ENCODE measurements at places on chromosomes 7 and 10.

GRCh38 chr7:63925262-63925625 lies 73.4 kb upstream of the ZNF722 start:
- DNase-seq, result no peak

DNA sequence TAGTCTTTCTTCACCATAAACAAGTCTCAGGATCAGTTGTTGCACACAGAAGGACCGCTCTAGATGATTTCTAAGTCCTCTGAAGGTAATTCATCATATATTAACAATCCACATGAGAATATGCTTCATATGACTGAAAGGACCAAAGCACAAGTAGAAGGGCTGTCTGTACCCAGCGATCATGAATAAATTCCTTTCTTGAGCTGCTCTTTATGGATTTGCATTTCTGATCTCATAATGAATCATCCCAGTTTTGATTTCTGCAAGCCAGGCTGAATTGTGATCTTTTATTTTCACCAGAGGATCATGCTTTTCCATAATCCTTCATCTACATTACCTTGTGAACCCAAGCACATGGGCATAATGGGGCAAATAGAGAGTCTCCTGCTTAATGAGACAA lies 675.6 kb downstream of the MAGI2 start:
- DNase-seq, result no peak

DNA sequence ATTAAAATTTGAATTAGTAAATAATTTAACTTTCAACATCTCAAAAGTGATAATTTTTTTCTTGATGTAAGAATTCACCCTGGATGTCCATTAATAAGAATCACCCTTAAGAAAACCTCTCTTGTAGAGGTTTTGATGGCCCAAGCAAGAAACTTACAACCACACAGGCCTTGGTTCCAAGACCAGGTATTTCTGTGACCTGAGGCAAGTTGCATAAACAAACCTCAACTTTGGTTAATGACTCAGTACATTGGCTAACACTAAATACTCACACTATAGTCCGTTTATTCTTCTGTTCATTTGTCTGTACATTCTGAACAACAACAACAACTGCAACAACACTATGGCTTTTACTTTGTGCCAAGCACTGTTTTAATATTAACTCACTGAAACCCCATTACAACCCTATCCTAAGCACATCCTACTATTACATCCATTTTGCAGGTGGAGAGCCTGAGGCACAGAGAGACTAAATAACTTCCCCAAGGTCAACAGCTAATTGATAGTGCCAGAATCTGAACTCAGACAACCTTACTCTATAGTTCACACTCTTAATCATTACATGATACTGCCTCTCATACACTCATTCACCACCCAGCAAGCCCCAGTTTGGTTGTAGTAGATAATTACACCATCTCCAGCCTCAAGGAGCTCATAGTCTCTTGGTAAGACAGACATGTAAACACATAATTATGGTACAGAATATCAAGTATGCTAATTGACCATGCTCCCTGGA lies 6.6 kb downstream of the ANK3 start:
- DNase-seq, result no peak

- DNase-seq, result no peak
Observed at GRCh38 chr10:14180911-14181566, 149.7 kb downstream of the FRMD4A start.

- DNase-seq, result no peak
Observed at GRCh38 chr7:50336894-50337703, 32.6 kb downstream of the IKZF1 start.

- no peak for DNase-seq
Observed at GRCh38 chr10:17021656-17022465, 107.8 kb downstream of the CUBN start.

- no peak for DNase-seq
Observed at GRCh38 chr7:87147500-87147899, 4.8 kb upstream of the DMTF1 start.

DNA sequence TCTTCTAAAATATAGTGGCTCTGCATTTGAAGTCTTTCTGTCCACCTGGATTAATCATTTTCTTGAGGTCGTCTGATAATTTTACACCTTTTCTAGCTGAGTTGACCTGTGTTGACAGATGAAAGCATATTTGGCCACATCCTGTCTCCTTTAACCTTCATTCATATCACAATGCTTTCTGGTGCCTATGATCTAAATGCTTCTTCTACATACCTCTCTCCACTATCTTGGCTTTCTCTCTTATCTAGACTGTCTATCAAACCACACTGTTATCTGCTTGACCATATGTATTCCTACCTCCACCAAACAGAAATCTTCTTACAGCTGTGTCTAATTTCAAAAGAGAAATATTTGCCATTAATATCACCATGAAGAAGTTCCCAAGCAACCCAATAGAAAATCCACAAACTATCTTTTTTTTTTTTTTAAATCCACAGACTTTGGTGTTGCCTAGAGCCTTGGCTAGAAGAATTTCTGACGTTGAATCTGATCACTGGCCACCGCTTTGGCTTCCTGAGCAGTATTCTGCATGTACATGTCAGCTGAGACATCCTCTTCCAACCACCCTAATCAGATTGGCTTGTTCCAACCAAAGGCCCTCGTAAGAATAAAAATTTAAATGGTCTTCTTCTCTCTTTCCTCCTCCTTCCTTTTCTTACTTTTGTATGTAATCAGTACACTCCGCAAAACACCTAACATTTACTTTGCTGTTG lies 66.3 kb upstream of the SP4 start:
- no peak for DNase-seq

DNA sequence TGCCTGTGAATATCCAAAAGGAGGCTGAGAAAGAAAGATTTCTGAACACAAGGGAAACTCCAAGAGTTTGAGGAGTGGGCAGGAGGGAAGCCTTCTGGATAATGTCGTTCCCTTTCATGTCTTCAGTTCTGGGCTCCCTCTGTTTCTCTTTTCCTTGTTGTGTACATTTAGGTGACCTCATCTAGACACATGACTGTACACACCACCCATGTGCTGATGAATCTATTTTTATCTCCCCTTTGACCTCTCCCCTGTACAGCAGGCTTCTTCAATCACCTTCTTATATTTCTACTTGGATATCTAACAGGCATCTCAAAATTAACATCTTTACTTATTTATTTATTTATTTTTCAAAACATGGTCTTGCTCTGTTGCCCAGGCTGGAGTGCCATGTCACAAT lies 363.1 kb downstream of the GATA3 start:
- DNase-seq, result no peak

GRCh38 chr7:2511769-2512168 lies 7.8 kb upstream of the LFNG start:
- no peak for DNase-seq

- no peak for DNase-seq
Observed at GRCh38 chr10:132283604-132284382, 24.0 kb downstream of the STK32C start.

DNA sequence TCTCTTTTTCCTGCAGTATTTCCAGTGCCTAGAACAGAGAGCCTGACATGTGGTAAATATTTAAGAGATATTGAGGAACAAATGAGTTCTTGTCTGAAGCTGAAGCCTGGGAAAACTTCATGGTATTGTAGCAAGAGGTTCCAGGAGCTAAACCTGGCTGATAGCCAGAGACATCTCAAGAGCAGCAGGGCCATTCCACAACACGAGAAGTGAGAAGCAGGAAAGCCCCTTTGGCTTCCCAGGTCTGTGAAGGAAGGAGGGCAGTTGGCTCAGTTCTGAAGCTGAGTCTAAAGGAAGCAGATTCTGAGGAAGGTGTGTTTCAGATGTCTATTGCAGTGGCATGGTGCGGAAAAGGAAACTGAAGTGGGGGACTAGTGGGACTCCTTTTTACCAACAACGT lies 63.8 kb upstream of the FAM204A start:
- no peak for DNase-seq

GRCh38 chr10:59464483-59464882 lies 102.1 kb upstream of the FAM13C start:
- DNase-seq, result no peak

DNA sequence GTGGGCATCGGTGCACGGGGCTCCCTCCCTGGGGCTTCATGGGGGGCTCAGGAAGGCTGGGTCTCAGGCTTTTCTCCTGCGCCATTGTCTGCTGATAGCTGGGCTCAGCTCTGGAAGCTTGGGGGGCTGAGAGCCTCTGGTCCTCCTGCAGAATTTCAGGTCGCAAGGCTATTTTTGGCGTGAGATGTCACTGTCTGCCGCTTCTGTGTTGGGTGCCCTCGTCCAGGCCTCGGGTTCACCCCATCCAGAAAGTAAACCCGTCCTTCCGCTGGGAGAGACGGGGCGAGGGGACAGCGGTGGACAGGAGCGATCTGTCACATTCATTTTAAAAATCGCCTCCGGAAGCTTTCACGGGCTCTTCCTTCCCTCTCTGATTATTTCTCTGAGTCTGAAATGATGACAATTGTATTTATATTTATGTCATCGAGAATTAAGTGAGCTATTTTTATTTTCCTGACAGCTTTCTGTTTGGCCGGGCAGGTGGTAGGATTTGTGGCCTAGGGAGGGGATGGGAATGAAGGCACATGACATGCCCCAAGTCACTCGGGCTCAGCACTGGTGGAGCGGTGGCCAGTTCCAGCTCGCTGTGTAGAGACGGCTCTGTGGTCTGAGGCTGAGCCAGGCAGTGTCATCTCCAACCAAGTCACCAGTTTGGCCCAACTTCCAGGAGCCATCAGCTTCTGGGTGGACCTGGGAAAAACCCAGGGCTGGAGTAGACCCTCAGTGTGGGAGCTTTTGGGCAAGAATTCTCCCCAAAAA lies 40.7 kb upstream of the AP5Z1 start:
- DNase-seq, result no peak

DNA sequence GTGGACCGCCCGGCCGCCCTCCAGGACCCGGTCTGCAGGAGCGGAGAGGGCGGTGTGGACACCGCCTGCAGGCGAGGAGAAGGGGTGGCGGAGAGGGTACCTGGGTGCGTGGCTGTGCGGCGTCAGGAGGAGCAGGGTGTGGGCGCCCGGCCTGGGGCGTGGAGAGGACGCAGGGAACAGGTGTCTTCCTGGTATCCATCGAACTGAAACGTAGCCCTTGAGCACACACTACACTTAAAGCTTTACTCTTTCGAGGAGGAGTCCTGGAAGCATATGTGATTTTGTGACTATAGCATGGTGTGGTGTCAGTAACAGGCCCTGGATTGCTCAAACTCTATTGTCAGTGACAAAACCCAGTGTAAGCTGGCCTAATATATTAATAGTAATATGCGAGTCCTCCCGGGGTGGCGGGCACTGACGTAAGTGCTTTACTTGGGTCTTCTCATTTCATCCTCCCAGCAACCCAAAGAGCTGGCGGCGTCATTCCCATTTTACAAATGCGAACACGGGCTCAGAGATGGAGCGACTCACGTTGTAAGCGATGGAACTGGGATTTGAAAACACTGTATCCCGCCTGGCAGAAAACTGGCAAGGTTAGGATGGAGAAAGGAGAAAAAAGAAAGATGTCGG lies 508 bp upstream of the TECPR1 start:
- no peak for DNase-seq

DNA sequence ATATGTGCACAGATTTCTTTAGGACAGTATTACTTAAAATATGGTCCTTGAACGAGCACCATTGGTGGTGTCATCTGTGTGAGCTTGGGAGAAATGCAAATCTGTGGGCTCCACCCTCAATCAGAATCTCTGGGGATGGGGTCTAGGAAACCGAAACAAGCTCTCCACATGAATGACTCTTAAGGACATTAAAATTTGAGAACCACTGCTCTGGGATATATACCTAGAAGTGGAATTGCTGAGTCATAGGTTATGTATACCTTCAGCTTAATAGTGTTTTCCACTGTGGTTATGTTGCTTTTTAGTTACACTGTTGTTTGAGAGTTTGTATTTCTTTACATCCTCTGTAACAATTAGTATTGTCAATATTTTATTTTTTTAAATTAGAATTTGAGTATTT lies 24.0 kb downstream of the ZNRF2 start:
- DNase-seq, result no peak

- DNase-seq, result no peak
Observed at GRCh38 chr7:147651601-147652000, 939.0 kb upstream of the C7orf33 start.

DNA sequence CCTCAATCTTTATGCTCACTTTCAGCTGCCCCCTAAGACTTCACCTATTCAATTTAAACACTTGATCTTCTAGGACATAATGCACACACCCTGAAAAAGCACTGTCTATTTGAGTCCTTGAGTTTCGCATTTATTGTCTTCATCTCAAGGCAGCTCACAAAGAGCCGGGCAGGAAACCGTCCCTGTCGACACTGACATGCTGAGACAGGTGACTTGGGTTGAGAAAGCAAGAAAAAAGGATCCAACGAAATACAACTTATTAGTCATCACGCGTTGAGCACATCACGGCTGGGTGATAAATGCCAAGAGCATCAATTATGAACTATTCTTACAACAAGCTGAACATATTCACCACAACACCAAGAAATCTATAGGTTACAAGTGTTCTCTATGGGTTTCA lies 91.1 kb downstream of the CALN1 start:
- no peak for DNase-seq

- DNase-seq, result no peak
Observed at GRCh38 chr10:48938990-48939536, 577 bp downstream of the LRRC18 start.

Data from Right ventricle myocardium inferior (tissue), 1 donor.